ENCODE measurements at places on chromosomes 5 and 9.
A peak's percentile ranks its signal among the peaks of the same experiment; 100 is the strongest.

GRCh38 chr9:125262294-125262991 lies 817 bp downstream of the GAPVD1 start:
- H3K27me3 ChIP-seq = no peaks in the 10 kb centered on the region
- H3K4me1 ChIP-seq = no peaks in the 10 kb centered on the region
- no peak for DNase-seq
- H3K36me3 ChIP-seq = peaks cover 7% of the 10 kb centered on the region

- no peaks in the 10 kb centered on the region for H3K27me3 ChIP-seq
- no peak overlapping the region for H3K27ac ChIP-seq
- no peak for DNase-seq
- no peaks in the 10 kb centered on the region for H3K36me3 ChIP-seq
- no peak overlapping the region for H3K4me3 ChIP-seq
Observed at GRCh38 chr9:107883496-107884124, 394.0 kb upstream of the KLF4 start.

GRCh38 chr9:97237311-97237786 lies 70.1 kb upstream of the CCDC180 start:
- peaks cover 3% of the 10 kb centered on the region for H3K36me3 ChIP-seq
- peak overlapping the region; percentile 82 for H3K27ac ChIP-seq
- H3K4me3 ChIP-seq = peak overlapping the region; percentile 83
- no peaks in the 10 kb centered on the region for H3K27me3 ChIP-seq
- DNase-seq = no peak

- no peak for DNase-seq
- H3K4me1 ChIP-seq = no peaks in the 10 kb centered on the region
- H3K27me3 ChIP-seq = no peaks in the 10 kb centered on the region
- H3K4me3 ChIP-seq = no peak overlapping the region
- H3K36me3 ChIP-seq = no peaks in the 10 kb centered on the region
Observed at GRCh38 chr9:100219347-100219746, 120.3 kb downstream of the INVS start.

- no peaks in the 10 kb centered on the region for H3K36me3 ChIP-seq
- no peak overlapping the region for H3K27ac ChIP-seq
- H3K4me1 ChIP-seq = no peaks in the 10 kb centered on the region
- DNase-seq = peak; percentile 49
- no peaks in the 10 kb centered on the region for H3K27me3 ChIP-seq
Observed at GRCh38 chr9:111868475-111868874, 28.1 kb upstream of the UGCG start.

DNA sequence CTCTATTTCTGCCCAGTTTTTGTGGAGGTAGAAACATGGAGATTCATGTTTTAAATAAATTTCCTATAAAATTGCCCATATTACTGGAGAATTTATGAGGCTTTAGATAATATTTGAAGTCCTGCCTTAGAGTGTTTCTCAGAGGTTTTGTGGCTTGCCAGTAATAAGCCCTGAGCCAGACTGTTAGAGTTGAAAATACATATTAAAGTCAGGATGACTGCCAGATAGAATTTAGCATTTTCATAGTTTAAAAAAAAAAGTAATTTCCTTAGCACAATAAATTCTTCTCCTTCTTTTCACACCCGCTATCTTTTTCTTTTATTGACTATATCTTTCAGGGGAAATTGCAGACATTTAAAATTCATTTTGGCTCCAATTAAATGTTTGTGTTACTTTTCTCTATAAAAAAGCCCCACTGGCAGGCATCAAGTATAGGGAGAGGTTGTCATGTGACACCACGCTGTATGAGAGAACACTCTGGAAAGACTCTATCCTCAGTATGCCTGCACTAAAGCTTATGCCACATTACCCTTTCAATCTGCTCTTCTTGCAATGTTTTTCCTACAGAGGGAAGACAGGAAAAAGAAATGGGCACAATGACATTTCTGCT lies 135.2 kb downstream of the MPDZ start:
- no peak overlapping the region for H3K27ac ChIP-seq
- H3K4me3 ChIP-seq = no peak overlapping the region
- H3K27me3 ChIP-seq = no peaks in the 10 kb centered on the region
- no peaks in the 10 kb centered on the region for H3K36me3 ChIP-seq
- DNase-seq = no peak

GRCh38 chr9:130030651-130031127 lies 12.3 kb downstream of the FNBP1 start:
- H3K27ac ChIP-seq = no peak overlapping the region
- no peaks in the 10 kb centered on the region for H3K27me3 ChIP-seq
- no peaks in the 10 kb centered on the region for H3K36me3 ChIP-seq
- no peak for DNase-seq
- H3K4me1 ChIP-seq = no peaks in the 10 kb centered on the region
- no peak overlapping the region for H3K4me3 ChIP-seq

DNA sequence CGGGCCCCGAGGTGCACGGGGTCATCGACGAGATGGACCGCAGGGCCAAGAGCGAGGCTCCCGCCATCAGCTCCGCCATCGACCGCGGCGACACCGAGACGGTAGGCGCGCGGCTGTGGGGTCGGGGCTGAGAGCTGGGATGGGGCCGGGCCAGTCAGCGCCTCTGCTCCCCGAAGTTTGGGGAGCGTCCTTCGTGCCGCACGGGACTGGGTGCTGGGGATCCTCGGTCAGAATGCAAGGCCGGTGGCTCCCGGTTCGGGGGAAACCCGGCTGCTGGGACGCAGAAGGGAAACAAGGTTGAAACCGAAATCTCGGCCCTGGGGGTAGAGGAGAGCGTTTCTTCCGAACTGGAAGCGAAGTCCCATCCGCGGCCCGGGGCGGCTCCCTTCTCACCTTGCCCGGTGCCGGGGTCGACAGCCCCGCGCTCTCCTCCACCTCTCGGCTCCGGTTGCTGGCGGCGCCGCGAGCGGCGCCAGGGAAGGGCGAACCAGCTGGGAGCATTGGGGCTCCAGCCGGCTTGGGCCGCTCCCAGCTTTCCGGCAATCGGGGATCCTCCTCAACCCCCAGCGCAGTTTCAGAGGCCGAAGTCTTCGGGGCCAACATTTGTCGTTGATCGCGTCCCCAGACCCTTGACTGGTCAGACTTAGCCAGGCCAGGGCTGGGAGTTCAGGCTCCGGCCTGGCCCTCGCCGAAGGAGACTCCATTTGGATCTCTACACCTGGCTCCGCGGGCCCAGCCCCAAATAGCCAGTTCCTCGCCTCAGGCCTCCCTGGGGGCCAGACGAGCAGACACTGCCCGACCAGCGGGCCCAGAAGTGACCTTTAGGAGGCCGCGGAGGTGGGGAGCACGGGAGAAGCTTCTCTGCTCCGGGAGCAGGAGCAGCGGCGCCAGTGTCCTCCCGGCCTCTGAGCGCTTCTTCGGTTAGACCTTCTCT lies 1.1 kb downstream of the LHX2 start:
- H3K36me3 ChIP-seq = peaks cover 13% of the 10 kb centered on the region
- H3K27me3 ChIP-seq = peaks cover 98% of the 10 kb centered on the region
- DNase-seq = no peak
- H3K4me3 ChIP-seq = peak overlapping the region; percentile 56
- H3K4me1 ChIP-seq = peaks cover 17% of the 10 kb centered on the region

DNA sequence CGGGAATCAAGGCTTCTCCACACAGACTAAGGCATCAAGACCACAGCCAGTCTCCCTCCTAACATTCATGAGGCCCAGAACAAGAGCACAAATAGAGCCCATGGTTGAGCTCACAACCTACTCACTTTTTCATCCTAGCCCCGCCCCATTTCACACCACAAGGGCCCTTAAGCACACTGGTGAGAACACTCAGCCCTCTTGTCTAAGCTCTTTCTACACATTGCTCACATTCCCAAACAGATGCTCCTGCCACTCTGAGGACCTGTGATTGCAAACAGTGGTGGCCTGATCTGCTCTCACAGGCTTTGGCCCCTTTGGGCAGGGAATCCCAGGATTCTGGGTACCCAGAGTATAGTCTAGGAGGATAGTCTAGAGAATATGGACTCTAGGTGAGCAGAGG lies 54.0 kb downstream of the FEM1C start:
- no peaks in the 10 kb centered on the region for H3K36me3 ChIP-seq
- H3K4me1 ChIP-seq = peaks cover 10% of the 10 kb centered on the region
- no peak overlapping the region for H3K27ac ChIP-seq
- DNase-seq = no peak
- no peaks in the 10 kb centered on the region for H3K27me3 ChIP-seq
- H3K4me3 ChIP-seq = no peak overlapping the region

GRCh38 chr9:103169798-103170197 lies 174.7 kb downstream of the CYLC2 start:
- no peaks in the 10 kb centered on the region for H3K27me3 ChIP-seq
- H3K4me1 ChIP-seq = no peaks in the 10 kb centered on the region
- H3K36me3 ChIP-seq = no peaks in the 10 kb centered on the region

DNA sequence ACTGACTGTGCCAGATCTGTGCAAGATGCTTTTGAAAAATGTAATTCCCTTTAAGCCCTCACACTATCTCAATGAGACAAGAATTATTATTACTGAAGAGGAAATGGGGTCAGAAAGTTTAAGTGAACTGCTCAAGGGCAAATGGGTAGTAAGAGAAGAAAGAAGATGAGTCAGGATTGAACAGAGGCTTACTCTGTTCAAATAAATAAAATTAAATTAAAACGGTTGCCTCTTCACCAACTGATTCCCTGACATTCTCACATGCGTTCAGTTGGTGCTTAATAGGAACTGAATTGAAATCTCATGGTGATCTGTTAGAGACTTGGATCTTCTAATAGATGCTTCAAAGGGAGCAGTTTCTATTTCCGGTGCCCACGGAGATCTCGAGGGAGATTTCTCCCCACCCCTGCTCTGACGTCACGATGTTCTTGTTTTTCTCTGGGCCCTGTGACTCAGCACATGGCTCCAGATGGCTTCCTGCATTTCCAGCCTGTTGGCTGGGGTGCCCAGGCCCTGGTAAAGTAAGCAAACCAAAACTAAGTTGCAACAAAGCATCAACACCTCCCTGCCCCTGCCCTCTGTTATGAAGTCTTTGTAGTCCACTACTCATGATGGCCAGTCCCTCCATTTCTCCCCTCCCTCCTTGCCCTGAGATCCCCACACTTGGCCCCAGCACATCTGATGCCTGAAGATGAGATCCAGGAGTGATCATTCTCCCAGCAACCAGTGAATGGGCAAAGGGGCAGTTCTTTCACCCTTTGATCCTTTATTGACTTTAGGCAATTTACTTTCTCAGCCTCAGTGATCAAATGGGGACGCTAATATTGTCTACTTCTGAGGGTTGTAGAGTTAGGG lies 106.1 kb upstream of the CPEB4 start:
- H3K4me1 ChIP-seq = no peaks in the 10 kb centered on the region
- H3K36me3 ChIP-seq = no peaks in the 10 kb centered on the region
- DNase-seq = no peak
- peaks cover 2% of the 10 kb centered on the region for H3K27me3 ChIP-seq

DNA sequence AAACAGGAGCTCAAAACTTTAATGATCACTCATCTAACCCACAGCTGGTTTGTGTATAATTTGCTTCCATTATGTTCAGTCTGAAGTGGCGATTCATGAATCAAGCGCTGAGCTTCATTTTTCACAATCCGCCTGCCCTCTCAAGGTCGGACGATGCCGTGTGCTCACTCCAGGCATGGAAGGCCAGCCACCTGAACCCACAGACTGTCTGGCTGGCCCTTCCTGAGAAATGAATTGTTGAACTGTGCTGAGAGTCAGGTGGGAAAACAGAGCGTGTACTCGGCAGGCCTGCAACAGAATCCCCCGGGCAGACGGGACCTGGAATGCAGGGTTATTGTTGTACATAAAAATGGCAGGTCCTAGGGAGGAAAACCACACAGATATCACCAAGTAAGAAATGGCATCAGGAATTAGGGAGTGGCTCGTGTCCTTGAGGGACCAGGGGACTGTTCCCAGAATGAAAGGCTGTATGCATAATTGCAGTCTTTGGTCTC lies 375.7 kb downstream of the IRX2 start:
- no peak overlapping the region for H3K27ac ChIP-seq
- no peak for DNase-seq
- no peaks in the 10 kb centered on the region for H3K36me3 ChIP-seq
- H3K4me1 ChIP-seq = no peaks in the 10 kb centered on the region
- no peak overlapping the region for H3K4me3 ChIP-seq
- no peaks in the 10 kb centered on the region for H3K27me3 ChIP-seq

GRCh38 chr5:10990634-10991033 lies 229.6 kb upstream of the DAP start:
- no peaks in the 10 kb centered on the region for H3K27me3 ChIP-seq
- H3K36me3 ChIP-seq = no peaks in the 10 kb centered on the region
- H3K27ac ChIP-seq = no peak overlapping the region
- peaks cover 3% of the 10 kb centered on the region for H3K4me1 ChIP-seq
- DNase-seq = no peak

GRCh38 chr5:127015716-127016115 lies 14.6 kb downstream of the MARCHF3 start:
- H3K4me1 ChIP-seq = no peaks in the 10 kb centered on the region
- no peak overlapping the region for H3K27ac ChIP-seq
- no peaks in the 10 kb centered on the region for H3K36me3 ChIP-seq
- no peaks in the 10 kb centered on the region for H3K27me3 ChIP-seq
- no peak for DNase-seq

DNA sequence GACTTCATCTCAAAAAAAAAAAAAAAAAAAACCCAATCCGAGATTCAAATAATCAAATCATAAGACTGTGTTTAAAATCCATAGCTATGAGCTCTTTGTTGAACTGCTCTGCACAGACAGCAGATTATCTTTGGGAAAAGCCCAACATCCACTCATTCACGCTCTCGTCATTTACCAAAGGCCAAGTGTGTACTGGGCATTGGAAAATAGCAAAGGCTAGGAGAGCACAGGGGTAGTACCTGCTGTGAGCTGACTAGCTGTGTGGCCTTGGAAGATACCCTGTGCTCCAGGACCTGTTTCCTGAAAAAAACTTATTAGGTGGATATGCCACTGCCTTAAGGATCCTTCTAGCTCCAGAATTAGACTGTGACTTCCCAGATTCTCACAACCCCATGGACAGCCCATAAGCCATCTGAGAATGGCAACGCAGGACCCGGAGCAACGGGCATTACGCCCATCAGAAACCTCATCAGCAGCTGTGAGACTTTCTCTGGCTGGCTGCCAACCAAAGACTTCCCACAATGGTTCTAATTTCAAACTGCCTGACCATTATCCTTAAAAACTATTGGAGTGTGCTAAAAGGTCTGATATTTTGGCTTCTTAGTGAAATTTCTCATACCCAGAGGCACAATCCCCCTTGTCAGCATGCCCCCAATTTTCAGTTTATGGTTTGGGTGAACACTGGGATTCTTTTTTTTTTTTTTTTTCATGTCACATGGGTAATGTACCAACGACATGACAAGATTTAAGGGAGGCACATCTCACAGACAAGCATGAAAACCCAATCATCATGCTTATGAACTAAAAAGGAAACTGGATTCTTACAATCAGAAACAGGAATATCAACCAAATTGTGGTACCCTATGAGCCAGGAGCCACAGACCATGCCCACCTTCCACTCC lies 16.8 kb downstream of the SERINC5 start:
- no peak for DNase-seq
- no peak overlapping the region for H3K27ac ChIP-seq
- no peak overlapping the region for H3K4me3 ChIP-seq
- H3K4me1 ChIP-seq = peaks cover 2% of the 10 kb centered on the region

DNA sequence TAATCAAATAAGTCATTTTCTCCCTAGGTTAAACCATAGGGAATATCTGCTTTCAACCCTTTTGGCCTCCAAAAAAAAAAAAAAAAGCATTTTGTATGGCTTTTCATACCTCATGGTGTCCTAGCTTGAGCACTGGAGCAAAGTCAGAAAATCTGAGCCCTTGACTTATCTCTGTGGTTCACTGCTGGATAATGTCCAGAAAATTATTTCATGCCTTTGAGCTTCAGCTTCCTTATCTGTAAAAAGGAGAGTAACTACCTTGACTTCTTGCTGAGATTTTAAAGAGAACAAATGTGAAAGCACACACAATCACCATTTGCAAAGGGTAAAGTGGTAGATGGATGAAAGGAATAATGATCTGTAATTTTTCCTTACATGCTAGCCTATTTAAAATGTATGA lies 165.9 kb downstream of the ALDH1A1 start:
- H3K4me3 ChIP-seq = no peak overlapping the region
- H3K27me3 ChIP-seq = no peaks in the 10 kb centered on the region
- H3K27ac ChIP-seq = no peak overlapping the region
- H3K36me3 ChIP-seq = no peaks in the 10 kb centered on the region
- H3K4me1 ChIP-seq = no peaks in the 10 kb centered on the region
- DNase-seq = no peak

Measured in H1 (cell line).